RPMI7951 (cell line): ENCODE measurements at places on chromosomes 16 and 17.

DNA sequence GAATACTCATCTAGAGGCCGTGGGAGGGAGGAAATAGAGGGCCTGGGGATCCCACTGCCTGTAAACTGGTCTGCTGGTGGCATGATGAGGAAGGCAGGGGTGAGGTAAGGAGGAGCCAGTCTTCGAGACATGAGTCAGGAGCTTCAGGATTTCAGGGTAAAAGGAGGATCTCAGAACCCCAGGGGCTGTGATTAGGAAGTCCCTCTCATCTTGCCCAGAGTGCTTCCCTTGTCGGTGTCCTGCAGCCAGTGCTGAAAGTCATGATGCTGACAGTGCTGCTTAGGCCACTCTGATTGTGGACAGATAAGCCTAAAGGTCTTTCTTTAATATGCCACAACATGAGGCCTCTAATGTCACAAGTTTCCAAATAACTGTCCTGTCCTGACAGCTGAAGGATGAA is 29.6 kb downstream of the COG4 start:
- no peak for DNase-seq

GRCh38 chr17:43517161-43517560 is 29.0 kb downstream of the ETV4 start:
- no peak for DNase-seq

DNA sequence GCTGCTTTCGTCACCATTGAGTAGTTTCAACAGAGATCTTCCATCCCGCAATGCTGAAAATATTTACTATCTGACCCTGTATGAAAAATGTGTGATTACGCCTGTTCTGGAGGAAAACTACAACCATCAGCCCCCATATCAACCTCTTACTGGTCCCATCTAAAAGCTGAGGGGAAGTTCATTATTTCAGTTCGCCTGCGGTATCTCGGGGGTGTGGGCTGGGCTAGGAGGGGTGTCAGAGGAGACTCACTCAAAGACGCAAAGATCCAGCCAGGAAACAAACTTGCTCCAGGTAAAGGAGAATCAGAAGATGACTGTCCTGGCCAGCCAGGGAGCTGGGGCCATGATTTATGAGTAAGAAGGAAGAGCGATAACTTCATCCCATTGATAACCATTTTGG is 13.7 kb downstream of the CACNG1 start:
- no peak for DNase-seq

GRCh38 chr17:70658840-70659239 is 489.5 kb downstream of the KCNJ2 start:
- no peak for DNase-seq

DNA sequence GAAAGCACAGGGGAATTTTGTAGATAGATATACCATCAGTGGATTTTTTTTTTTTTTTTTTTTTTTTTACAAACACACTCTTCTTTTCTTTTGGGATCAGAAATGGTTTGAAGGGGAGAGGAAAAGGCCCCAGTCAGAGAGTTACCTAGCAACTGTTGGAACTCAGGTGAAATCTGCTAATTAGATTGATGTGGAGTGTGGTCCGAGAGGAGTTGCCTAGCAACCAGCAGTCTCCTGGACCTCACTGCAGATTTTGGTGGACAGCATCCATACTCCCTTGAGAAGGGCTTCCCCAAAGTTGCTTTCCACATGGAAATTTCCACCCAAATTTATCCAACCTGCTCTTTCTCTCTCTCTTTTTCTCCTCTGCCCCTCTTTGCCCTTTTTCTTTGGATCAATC is 165.4 kb downstream of the UTP18 start:
- no peak for DNase-seq

GRCh38 chr17:7064261-7064660 is 15.8 kb downstream of the CLEC10A start:
- peak; percentile 72 for DNase-seq

DNA sequence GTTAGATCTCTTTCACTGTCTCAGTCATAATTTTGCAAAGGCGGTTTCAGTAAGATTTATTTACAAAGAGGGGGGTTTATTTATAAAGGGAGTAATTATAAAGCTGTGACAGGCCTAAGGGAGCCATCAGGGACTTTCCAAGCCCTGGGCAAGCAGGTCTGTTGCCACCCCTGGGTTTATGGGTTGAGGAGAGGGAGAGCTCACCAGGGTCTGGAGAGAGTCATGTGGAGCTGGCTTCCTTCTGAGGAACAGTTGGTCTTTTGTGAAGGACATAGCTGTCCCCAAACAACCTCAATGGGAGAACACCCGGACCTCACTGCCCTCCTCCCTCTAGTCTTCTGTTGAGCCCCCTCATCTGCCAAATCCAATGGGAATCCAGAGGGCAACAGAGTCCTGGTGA is 9.8 kb downstream of the ITGAM start:
- DNase-seq: no peak

DNA sequence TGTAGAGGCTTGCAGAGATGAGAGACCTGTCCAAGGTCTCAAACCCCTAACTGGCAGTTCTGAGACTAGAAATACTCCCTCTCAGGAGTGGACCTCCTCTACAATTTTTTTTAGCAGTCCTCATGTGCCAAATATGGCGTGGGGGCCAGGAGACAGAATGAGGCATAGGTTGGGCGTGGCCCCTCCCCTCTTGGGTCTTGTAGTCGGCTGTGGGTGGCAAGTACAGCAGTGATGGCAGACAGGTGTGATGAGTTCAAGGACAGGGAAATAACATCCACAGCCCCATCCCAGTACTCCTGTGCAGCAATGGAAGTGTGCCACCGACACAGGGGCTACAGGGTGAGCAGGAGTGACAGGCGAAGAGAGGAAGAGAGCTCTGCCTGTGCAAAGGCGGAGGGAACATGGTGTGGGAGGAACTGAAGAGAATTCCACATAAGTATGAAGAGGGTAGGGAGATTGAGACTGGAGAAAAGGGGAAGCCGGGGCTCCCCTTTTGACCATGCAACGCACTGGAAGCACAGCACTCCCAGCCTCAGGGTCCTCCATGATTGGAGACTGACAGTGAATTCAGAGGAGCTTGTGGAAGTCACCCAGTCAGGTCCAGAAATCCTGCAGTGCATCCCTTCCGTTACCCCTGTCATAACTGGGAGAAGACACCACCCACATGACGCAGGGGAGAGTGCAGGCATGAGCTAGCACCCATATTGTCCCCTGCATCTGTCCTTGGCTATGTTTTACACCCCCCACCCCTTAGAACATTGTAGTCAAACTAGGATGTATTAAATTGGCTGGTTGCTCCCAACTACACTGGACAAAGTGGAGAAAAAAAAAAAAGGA is 14.8 kb upstream of the CETP start:
- no peak for DNase-seq

DNA sequence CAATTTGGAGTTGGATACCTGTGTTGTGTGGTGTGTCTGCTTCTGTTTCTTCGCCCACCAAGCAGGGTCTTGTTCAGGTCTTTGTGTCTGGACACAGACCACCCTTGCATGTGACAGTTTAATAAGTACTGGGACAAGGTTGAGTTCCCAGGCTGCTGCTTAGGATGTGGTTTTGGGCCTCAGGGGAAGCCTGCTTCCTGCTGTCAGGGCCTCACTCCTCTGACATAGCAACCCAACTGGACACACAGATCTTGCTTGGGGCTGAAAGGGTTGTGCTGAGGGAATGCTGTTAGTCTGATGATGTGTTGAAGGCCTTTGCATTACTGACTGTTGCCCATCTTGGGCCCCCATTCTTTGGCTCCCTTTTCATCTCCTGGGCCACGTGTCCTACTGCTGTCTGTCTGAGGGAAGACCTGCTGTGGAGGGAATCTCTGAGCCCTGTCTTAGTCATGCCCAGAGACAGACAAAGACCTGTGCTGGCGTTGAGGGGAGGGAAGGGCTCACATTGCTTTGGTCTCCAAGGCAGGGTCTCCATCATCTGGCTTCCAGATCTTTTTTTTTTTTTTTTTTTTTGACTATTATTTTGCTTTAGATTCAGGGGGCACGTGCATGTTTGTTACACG is 4.7 kb upstream of the TGFB1I1 start:
- peak; percentile 53 for DNase-seq

DNA sequence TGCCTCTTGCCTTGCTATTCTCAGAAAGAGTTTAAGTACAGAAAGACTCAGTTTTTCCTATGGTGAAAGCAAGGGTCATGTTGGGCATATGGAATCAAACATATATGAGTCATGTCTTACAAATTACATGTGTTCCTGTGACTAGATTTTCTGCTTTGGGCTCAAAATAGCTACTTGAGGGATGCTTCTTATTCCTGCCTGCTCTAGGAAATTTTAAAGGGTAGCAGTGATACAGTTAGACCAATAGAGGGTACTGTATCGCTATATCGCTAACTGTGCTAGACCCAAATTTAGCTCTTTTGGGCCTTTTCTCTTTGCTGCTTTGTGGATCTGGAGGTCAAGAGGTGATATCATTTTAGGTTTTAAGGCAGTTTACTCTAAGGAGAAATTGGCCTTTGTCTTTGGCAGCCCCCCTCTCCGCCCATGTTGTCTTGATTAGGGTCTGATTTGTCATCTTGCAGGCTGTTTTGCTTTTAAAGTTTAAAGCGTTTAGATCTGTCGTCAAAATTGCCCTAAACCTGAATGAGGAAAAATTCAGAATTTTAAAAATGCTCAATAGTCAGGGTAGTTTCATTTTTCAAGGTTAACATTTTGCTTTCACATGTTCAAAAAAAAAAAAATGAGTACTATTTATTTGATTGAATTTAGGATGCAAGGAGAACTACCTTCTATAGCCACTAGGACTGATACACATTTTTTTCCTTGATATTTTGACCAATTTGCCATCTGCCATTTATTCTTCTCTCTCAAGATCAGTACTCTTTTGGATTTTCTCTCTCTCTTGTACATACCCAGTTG is 8.8 kb downstream of the NFATC3 start:
- peak; percentile 53 for DNase-seq

DNA sequence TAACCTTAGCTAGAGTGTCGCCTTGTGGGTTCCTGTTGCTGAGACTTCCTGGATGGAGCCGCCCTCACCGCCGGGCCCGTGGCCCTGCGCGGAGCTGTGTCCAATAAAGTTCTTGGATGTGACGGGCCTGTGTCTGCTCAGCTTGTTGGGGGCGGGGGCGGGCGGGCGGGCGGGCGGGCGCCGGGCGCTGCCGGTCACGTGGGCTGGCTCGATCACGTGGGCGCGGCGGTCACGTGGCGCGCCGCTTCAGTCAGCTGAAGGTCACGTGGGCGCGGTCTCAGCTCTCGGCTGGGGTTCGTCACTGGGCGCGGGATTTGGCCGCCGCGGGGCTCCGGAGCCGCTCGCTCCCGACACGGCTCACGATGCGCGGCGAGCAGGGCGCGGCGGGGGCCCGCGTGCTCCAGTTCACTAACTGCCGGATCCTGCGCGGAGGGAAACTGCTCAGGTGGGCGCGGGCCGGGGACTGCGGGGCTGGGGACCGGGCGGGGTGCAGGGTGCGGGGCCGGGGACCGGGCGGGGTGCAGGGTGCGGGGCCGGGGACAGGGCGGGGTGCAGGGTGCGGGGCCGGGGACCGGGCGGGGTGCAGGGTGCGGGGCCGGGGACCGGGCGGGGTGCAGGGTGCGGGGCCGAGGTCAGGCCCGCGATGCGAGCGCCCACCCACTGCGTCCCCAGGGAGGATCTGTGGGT is at the start of gene AMDHD2:
TSS of gene AMDHD2 (plus strand) at position 275 of the 687 bp plus-strand sequence. CDS start at position 363, 88 bp downstream.
- DNase-seq: peak; percentile 89

- no peak for DNase-seq
These were observed 2.4 kb downstream of the AOC2 start for GRCh38 chr17:42846594-42847280.

GRCh38 chr16:54462151-54462651 is 175.6 kb upstream of the IRX3 start:
- DNase-seq: peak; percentile 40

- no peak for DNase-seq
These were observed 74.3 kb downstream of the LMF1 start for GRCh38 chr16:896261-897199.

- peak; percentile 84 for DNase-seq
These were observed 217.6 kb upstream of the KCNJ16 start for GRCh38 chr17:69857412-69857835.

GRCh38 chr17:69066482-69066881 is 5.8 kb upstream of the ABCA9 start:
- DNase-seq: no peak

DNA sequence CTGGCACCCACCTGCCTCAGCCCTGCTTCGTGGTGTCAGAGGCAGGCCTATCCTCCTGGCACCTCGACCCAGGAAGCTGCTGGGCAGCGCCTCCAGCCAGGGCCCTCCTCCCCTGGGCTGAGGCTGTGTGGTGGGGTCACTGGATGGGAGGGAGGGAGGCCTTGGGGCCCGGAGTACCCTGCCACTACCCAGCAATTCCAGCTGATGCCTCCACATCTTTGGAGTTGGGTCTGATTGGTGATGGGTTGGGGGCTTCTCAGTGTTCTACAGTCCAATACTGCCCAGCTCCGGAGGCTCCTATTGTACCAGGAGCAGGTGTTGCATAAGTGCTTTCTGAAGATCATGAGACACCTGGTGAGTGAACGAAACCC is 48.0 kb downstream of the USP22 start:
- DNase-seq: no peak

- DNase-seq: peak; percentile 90
These were observed 88.7 kb downstream of the GRIN2A start for GRCh38 chr16:10093576-10093975.

DNA sequence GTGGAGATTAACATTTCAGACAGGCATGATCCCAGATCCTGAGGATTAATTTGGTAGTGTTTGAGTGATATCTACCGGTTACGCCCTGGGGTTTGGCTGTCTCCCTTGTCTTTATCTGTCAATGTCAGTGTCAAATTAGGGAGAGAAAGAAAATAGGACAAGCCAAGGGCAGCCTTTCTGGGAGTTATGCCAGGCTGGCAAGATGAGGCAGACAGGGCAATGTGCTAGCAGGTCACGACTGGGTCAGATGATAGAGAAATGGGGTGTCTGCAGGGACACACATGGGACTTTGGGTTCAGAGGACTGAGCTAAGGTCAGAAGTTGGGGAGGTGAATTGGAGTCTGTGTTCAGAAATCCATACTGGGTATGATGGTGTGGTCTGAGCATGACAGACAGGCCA is 27.4 kb upstream of the LYRM9 start:
- DNase-seq: no peak

- no peak for DNase-seq
These were observed 78.5 kb downstream of the ZZEF1 start for GRCh38 chr17:4064366-4064765.

DNA sequence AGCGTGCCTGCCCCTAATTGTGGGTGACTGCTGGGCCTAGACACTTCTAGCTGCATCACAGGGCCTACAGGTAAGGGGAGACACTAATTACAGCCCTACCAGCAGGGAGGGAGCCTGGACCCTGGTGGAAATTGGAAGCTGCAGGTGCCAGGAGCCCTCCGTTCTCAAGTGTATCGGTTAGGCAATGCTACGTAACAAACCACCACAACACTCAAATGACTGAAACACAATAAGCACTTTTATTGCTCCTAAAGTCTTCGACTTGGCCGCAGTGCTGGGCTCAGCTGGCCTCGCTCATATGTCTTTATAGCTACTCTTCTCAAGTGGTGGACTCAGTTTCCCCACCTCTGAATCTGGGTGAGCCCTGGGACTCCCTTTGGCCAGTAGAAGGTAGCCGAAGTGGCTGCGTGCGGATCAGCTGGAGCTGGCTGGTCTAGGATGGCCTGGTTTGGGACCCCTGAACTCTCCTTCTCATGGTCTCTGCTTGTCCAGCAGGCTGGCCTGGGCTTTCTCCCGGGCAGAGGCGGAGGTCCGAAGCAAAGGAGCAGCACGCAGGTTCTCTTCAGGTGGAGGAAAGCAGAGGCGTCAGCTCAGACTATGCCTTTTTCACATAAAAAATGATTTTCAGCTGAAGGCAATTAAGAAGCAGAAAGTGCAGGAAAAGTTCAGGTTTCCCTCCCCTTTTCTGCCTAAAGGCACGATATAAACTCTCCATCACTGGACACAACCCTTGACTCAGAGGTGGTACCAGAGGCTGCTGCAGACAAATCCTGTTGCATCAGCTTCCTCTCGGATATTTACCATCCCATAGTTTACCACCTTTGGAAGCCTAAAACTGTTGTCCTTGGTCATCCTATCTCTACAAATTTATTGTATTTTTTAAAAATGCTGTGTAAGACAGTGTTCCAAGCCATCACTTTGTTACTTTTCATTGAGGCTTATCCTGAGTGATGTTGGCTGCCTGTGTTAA is 8.7 kb upstream of the TMEM170A start:
- DNase-seq: no peak
